ENCODE measurements at places on chromosomes 7 and 10.

DNA sequence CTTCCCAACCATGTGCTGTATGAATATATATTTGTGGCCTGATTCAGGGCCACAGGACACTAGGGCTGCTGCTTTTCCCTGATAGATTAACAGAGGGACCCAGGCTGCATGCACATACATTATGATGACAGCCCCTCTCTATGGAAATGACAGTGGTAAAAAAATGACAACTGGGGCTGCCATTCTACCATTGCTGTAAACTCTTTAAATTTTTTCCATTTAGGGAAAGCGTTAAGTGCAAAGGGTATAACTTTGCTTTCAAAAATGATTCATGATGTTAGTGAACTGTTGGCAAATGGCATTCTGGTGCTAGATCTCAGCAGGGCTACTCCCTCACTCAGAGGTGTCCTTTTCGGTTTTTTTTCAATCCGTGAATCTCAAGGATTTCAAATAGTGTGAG is 4.2 kb downstream of the CTBP2 start:
- DNase-seq = no peak

DNA sequence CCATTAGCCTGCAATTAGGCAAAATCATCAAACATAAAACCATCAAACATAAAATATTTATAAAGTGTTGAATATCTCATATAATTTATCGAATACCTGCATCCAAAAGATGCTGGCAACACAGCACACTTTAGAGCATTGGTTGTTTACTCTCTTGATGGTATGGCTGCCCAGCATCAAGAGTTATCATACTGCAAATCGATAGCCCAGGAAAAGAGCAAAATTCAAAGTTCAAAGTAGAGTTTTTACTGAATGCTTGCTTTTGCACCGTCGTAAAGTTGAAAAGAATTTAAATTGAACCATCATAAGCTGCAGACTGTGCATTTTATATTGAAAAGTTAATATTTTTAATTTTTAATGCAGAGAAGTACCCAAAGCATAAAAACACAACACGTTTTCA is 4.2 kb upstream of the GSTO2 start:
- no peak for DNase-seq

DNA sequence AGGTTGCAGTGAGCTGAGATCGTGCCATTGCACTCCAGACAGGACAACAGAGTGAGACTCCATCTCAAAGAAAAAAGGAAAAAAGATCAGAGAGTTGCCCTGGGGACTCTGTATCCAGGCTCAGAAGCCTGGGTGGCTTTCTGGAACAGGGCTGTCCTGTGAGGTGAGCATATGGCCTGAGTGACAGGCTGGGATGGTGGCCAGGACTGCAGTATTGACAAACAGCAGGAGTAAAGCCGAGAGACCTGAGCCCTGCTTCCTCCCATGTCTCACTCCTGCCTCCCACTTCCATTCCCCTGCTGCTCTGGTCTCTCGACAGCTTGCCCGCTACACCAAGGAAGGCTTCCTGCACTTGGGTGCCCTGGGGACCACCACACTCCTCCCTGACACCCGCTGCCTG is 578.5 kb downstream of the GALNT17 start:
- no peak for DNase-seq

DNA sequence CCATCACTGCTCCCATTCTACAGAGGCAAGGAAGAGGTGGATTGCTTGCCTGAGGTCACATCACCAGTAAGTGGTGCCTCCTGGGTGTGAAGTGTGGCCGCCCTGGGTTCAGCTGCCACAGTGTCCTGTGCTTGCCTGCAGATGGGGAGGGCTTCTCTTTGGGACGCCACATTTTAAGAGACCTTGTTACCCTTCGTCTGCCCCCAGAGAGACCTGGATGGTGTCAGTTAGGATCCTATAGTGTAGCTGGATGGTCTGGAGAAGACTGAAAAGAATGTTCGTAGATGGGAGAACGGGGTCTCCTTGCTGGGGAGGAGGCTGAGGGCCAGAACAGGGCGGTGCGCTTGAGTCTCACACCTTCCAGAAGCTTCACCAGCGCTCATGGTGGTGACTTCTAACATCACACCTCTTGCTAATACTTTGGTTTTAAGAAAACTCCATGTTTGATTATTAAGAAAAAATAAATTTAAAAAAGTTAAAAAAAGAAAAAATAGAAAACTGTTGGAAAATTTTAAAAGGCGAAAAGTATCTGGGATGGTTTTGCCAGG is 2.3 kb downstream of the DOCK1 start:
- no peak for DNase-seq

DNA sequence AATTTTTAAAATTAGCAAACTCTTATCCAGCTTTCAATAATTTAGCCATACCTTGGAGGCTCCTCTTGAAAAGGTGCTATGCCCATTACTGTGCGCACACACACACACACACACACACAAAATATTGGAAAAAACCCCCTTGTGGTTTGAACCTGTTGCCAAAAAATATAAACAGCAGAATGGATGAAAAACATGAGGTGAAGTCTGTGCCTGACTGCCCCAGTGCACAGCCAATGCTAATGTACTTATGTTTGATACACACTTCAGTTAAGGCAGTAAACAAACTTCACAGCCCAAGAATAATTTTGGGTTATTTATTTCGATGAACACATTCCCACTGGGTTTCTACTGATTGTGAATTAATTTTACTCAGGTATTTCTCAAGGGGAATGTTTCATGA is 113.2 kb upstream of the SEM1 start:
- DNase-seq = no peak

- no peak for DNase-seq
Observed at GRCh38 chr10:129962872-129963640, 1.0 kb downstream of the EBF3 start.

DNA sequence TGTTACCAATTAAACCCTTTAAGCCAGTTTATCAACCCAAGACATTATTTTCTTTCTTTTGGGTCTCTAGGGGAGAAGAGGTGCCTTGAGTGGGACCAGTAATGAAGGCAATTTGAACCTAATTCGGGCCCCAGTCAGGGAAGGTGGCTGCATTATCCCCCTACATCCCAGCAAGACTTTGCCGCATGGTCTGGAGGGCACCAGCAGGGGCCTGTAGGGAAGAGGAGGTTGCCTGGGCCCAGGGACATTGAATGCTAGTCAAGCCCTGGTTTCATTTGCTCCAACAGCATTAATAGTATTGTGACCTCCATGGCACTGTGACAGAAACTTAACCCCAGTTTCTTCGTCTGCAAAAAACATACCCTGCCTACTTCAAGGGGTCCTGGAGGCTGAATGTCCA is 108.8 kb downstream of the CUX1 start:
- no peak for DNase-seq

DNA sequence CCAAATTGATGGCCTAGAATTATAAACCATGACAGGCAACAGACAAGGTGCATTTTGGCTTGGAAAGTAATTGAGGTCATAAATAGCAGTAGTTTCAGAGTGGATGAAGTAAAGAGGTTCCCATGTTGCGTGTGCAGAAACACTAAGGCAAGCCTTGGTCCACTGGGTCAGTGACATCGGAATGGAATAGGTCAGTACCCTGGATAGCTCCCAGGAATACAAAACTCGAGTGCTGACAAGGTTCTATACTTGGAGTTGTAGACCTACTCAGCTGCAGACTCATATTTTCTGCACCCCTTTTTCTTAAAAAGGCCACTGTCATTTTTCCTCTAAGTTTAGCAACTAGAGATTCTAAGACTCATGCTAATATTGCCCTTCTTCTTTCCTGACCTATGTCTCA is 132.8 kb downstream of the DYNC1I1 start:
- DNase-seq = no peak

GRCh38 chr10:69772933-69773704 is 28.6 kb upstream of the COL13A1 start:
- no peak for DNase-seq

DNA sequence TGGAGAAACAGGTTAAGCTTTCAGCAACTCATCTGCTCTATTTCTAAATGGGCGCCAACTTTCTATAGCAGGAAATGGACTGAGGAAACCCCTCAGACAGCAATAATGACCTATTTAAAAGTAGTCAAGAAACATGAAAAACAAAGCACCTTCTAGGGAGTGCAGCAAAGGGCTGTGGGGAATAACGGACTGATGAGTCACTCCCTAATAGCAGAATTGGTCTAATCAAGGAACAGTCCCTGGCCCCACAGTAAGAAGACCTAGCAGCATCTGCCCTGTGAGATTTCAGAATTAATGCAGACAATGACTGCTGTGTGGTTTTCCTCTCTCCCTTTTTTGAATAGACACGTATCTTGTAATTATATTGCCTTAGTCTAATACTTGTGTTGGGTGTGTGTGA is 602.9 kb downstream of the IPMK start:
- DNase-seq = no peak

GRCh38 chr7:87218796-87219544 is 562 bp downstream of the TMEM243 start:
- DNase-seq = no peak

DNA sequence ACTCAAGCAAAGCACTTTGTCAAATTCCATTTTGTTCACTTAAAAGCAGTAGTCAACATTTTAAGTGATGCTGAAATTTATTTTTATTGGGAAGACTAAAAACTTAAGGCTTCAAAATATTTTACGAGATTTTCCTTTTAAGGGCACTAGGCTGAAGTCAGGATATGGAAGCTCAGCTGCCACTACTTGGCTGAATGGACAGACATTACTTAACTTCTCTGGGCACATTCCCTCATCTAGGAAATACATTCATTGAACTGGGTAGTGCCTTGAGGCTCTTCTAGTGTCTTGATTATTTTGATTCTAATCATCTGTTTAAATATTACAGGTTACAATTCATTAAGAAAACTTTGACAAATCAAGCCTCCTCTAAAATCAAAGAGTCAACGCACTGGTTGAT is 11.1 kb downstream of the MEOX2 start:
- no peak for DNase-seq

DNA sequence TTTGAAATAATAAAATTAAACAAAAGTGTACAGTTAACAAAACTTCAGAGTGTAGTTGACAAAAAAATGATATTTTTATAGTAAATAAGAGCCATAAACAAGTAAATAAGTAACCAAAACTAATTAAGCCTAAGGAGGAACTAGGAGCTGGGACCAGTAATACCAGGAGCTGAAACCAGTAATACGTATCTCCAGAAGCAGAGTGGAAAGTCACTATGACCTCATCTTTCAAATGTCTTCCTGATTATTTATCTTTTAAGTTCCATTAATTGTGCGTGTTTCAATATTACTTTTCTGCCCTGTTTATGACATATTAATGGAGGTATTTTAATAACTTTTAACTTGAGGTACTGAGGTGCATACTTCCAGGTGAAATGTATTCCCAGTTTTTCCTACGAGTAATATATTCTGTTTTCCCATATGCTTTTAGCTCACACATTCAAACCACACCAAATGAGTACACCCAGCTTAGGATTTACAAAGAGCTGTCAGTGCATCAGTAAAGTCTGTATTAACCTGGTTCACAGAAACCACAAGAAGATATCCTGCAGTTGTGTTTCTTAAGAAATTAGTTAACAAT is 283.7 kb upstream of the HGF start:
- DNase-seq = no peak

- DNase-seq = no peak
Observed at GRCh38 chr7:81064426-81064825, 145.6 kb upstream of the SEMA3C start.

DNA sequence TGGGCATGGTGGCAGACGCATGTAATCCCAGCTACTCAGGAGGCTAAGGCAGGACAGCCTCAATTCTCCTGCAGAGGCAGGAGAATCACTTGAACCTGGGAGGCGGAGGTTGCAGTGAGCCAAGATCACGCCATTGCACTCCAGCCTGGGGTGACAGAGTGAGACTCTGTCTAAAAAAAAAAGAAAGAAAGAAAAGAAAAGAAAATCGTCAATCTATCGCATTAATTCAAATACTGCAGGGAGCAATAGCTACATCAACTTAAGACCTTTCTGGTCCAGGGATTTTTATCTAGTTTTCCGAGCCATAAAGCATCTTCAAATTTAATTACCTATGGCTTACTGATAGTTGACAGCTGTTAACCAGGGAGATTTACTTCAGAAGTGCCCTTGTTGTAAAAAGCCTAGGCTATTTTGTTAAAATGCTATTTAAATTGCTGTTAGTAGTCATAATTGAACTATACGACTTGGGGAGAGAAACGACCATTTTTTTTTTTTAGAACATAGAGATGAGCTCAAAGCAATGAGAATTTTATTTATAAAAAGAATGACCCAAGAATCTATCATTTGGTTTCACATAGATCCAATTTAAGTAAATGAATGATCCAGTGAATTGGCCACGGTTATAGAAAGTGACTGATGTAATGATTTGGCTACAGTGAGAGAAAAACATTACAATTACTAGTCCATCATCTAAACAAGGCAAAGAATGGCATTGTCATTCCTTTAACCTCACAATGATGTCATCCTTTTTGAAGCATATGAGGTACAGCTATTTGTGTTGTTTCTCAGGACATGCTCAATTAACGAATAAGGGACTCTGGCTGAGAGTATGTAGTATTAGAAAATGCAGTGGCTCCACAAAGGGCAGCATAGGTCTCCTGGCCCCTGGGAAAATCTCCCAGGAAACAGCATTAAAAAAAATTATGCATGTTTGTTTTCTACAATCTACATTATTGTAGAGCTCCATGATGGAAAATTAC is 85.3 kb downstream of the SEMA3C start:
- no peak for DNase-seq

DNA sequence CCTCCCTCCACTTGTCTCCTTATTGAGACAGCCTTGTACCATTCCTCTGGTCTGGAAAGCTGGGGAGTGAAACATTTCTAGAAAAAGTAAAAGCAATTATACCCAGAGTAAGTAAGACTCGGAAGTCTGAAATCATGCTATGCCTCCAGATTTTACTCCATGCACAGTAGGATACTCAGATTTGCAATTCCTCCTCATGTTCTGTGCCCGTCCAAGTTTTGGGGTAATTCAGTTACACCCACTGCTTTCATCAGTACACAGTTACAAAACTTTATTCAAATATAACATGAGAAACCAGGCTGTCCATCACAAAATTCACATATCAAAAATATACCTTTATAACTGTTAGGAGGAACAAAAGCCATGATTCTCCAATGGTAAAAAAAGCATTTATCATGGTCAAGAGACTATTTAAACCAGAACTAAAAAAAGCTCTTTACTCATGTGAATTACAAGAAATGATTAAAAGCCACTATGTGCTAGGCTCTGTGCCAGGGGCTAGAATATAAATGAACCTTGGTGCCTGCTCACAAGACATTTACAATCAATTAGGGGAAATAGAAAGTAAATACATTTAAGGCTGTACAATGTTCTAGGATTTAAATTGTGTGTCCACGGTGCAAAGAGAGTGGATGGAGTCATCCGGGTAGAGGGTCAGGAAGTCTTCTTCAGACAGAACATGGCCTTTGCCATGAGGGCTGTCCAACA is 320.2 kb downstream of the ELMO1 start:
- no peak for DNase-seq

GRCh38 chr10:23345861-23346260 is 1.3 kb upstream of the C10orf67 start:
- no peak for DNase-seq
